CD4-positive, alpha-beta T cell (primary cell): ENCODE measurements at places on chromosomes 1 and 21. TPM values are rescaled to one million over a fixed set of nuclear protein-coding genes. Genes with fewer than 3 reads are reported as not detected.

GRCh38 chr1:24699628-24700027 lies 45.6 kb upstream of the CLIC4 start:
- no peak for DNase-seq
- H3K27me3 ChIP-seq = no peaks in the 10 kb centered on the region
- no peak overlapping the region for H3K4me3 ChIP-seq
- H3K36me3 ChIP-seq = no peaks in the 10 kb centered on the region
- H3K4me1 ChIP-seq = peaks cover 13% of the 10 kb centered on the region

DNA sequence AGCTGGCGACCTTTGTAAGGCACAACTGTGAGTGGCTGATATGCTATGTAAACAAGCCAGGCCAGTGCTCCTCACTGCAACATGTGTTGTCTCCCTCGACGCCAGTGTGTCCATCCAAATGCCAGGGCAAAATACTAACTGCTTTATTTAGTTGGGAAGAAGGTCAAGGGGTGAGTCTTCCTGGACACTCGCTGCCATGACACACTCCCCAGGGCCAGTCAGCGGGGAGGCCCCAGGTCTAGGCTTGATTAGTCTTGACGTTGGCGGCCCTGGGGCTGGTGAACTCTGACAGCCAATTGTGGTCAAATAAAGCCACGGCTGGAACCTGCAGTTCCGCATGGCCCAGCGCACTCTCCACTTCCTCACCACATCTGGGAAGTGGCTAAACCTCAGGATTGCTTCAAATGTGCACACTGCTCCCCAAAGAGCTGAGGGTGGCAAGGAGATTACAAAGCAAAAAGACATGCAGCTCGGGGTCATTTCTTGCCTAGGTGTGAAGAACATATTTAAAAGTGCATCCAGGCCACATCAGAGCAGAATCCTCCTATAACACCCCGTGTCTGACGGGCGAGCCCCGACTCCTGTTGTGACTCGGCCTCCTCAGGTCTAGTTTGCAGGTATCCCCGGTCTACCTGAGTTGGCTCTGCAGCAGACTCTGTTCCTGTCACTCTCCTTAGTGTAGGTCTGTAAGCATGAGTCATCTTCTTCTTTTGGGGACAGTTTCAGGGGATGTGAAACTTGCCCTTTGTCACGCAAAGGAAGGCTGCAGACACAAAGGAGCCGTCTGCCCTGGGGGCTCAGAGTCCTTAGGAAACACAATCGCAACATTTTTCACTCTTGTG lies 183.5 kb downstream of the RUNX1 start:
- H3K4me3 ChIP-seq = no peak overlapping the region
- no peaks in the 10 kb centered on the region for H3K27me3 ChIP-seq
- peaks cover 20% of the 10 kb centered on the region for H3K4me1 ChIP-seq
- peaks cover 80% of the 10 kb centered on the region for H3K36me3 ChIP-seq
- no peak for DNase-seq
- H3K27ac ChIP-seq = no peak overlapping the region

GRCh38 chr1:11828511-11828910 lies 19.1 kb downstream of the NPPA start:
- H3K27me3 ChIP-seq = no peaks in the 10 kb centered on the region
- H3K27ac ChIP-seq = no peak overlapping the region
- H3K36me3 ChIP-seq = peaks cover 50% of the 10 kb centered on the region
- H3K4me1 ChIP-seq = no peaks in the 10 kb centered on the region
- H3K4me3 ChIP-seq = no peak overlapping the region
- DNase-seq = no peak

DNA sequence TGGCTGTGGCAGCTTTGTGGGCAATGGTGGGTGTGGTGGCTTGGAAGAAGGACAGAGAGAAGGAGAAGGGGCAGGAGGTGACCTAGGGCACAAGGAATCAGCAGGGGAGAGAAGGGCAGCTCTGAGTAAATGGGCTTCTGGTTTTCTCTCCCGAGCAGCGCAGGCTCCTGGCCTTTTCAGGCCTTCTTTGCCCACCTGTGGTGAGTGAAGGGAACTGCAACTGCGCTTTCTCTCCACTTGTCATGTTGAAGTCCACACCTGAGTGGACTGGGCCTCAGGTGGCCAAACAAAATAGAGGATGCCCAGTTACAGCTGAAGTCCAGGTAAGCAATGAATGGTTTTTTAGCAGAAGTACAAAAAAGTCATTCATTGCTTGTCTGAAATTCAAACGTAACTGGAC lies 29.4 kb upstream of the KCNA10 start:
- no peaks in the 10 kb centered on the region for H3K36me3 ChIP-seq
- no peak overlapping the region for H3K27ac ChIP-seq
- no peak for DNase-seq
- H3K27me3 ChIP-seq = peaks cover 24% of the 10 kb centered on the region
- H3K4me1 ChIP-seq = no peaks in the 10 kb centered on the region

- no peak overlapping the region for H3K4me3 ChIP-seq
- no peaks in the 10 kb centered on the region for H3K4me1 ChIP-seq
- no peak for DNase-seq
- H3K27ac ChIP-seq = no peak overlapping the region
- peaks cover 87% of the 10 kb centered on the region for H3K36me3 ChIP-seq
- no peaks in the 10 kb centered on the region for H3K27me3 ChIP-seq
Measured at GRCh38 chr1:100510451-100510850, 27.5 kb upstream of the GPR88 start.

Gene KPRP
- total RNA-seq = not detected

DNA sequence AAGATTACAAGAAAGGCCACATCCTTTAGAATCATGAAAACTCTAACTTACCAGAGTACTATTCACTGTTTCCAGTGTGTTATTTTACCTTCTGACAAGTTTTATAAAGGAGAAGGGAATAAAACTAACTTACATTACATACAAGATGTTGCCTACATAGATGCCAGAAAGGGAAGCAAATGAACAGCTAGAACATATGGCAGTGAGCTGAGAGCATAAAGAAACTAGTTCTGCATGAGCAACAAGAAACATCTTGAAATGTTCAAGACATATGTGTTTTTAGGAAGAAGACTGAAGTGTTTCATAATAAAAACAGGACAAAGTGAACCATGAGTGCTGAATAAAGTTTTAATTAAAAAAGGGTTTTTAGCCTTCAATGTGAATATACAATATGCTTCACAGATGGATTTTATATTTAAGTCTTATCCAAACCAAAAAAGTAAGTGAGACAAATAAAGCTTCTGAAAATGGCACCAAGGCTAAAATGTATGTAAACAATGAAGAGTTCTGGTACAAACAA lies 39.4 kb downstream of the SLC5A9 start:
- no peak for DNase-seq
- no peaks in the 10 kb centered on the region for H3K36me3 ChIP-seq
- no peak overlapping the region for H3K27ac ChIP-seq
- H3K4me3 ChIP-seq = no peak overlapping the region

DNA sequence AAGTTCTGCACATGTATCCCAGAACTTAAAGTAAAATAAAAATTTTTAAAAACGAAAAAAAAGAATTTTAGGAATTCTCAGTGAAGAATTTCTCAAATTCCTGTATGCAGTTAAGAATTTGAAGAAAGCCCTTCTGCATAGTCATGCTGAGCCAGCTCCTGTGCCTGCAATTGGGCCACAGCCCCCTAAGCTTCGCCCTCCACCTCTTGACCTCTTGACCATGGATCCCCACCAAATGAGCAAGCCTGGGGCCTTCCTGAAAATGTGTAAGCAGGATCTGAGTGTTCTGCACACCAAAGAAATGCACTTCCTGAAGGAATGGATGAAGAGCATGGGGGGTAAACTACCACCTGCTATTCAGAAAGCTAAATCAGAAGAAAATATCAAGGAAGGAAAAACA lies 52.0 kb downstream of the NBPF6 start:
- no peak for DNase-seq
- no peaks in the 10 kb centered on the region for H3K36me3 ChIP-seq
- peaks cover 6% of the 10 kb centered on the region for H3K27me3 ChIP-seq
- peaks cover 14% of the 10 kb centered on the region for H3K4me1 ChIP-seq
- no peak overlapping the region for H3K4me3 ChIP-seq

Gene RIPPLY3
- total RNA-seq = not detected

DNA sequence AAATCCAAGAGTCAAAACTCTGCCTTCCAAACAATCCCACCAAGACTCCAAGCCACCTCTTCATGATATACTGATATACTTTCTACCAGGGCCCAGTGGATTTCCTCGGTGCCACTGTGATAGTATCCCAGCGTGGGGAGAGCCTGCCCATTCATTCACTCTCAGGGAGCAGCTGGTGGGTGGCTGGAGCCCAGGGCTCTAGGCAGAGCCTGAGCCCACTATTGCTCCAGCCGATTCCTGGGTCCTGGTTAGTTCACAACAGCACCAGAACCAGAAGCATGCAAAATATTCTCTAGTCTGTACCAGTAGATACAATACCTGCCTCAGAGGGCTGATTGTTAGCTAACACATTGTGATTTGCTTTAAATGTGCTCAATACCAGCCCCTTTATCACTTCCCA lies 831 bp downstream of the CSRP1 start:
- H3K4me3 ChIP-seq = peak overlapping the region; percentile 82
- no peak overlapping the region for H3K27ac ChIP-seq
- DNase-seq = no peak
- peaks cover 40% of the 10 kb centered on the region for H3K4me1 ChIP-seq

Gene DIRAS3
- not detected for total RNA-seq

Gene FCRLB
- not detected for total RNA-seq

- H3K27me3 ChIP-seq = no peaks in the 10 kb centered on the region
- no peaks in the 10 kb centered on the region for H3K4me1 ChIP-seq
- H3K27ac ChIP-seq = no peak overlapping the region
- DNase-seq = no peak
- H3K36me3 ChIP-seq = no peaks in the 10 kb centered on the region
Measured at GRCh38 chr1:166738873-166739272, 100.4 kb upstream of the POGK start.

Gene CEP350
- total RNA-seq = 45.5 TPM

Gene SORT1
- 0.22 TPM for total RNA-seq

- peak overlapping the region; percentile 85 for H3K4me3 ChIP-seq
- no peaks in the 10 kb centered on the region for H3K27me3 ChIP-seq
- H3K27ac ChIP-seq = peak overlapping the region; percentile 56
- no peak for DNase-seq
Measured at GRCh38 chr1:21289127-21289526, 1.1 kb downstream of the ECE1 start.

- no peaks in the 10 kb centered on the region for H3K27me3 ChIP-seq
- H3K4me3 ChIP-seq = no peak overlapping the region
- no peaks in the 10 kb centered on the region for H3K36me3 ChIP-seq
- no peak overlapping the region for H3K27ac ChIP-seq
- H3K4me1 ChIP-seq = no peaks in the 10 kb centered on the region
- no peak for DNase-seq
Measured at GRCh38 chr1:61568460-61569302, 156.3 kb downstream of the TM2D1 start.

GRCh38 chr1:112396653-112397471 lies 848 bp downstream of the CTTNBP2NL start:
- no peaks in the 10 kb centered on the region for H3K36me3 ChIP-seq
- peak overlapping the region; percentile 99 for H3K4me3 ChIP-seq
- peaks cover 6% of the 10 kb centered on the region for H3K27me3 ChIP-seq
- peaks cover 17% of the 10 kb centered on the region for H3K4me1 ChIP-seq
- no peak for DNase-seq

GRCh38 chr21:30620080-30620479 lies 347 bp upstream of the KRTAP20-4 start:
- no peak for DNase-seq
- no peaks in the 10 kb centered on the region for H3K36me3 ChIP-seq
- H3K27ac ChIP-seq = no peak overlapping the region
- H3K4me1 ChIP-seq = no peaks in the 10 kb centered on the region
- no peaks in the 10 kb centered on the region for H3K27me3 ChIP-seq

DNA sequence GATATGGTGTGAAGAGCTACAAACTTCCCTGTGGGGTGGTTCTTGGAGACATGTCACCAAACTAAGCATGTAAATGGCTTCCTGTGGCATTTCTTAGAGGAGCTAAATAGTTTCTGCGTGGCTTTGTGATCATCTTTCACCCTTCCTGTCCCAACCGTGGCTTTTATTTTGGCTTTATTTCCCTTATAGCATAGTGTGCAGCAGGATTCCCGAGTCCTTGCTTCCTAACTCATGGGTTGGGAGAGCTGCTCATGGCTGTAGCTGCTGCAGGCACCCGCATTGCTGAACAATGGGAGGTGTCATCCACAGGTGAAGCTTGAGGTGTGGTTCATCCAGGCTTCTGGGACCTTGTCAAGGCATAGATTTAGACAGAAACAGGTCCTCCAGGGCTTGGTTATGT lies 192.0 kb downstream of the SDCCAG8 start:
- no peaks in the 10 kb centered on the region for H3K4me1 ChIP-seq
- H3K4me3 ChIP-seq = no peak overlapping the region
- H3K36me3 ChIP-seq = no peaks in the 10 kb centered on the region
- no peak for DNase-seq
- no peak overlapping the region for H3K27ac ChIP-seq

GRCh38 chr1:93566227-93566626 lies 115.4 kb downstream of the BCAR3 start:
- DNase-seq = no peak
- H3K4me1 ChIP-seq = no peaks in the 10 kb centered on the region
- H3K36me3 ChIP-seq = no peaks in the 10 kb centered on the region
- no peak overlapping the region for H3K4me3 ChIP-seq
- no peaks in the 10 kb centered on the region for H3K27me3 ChIP-seq

DNA sequence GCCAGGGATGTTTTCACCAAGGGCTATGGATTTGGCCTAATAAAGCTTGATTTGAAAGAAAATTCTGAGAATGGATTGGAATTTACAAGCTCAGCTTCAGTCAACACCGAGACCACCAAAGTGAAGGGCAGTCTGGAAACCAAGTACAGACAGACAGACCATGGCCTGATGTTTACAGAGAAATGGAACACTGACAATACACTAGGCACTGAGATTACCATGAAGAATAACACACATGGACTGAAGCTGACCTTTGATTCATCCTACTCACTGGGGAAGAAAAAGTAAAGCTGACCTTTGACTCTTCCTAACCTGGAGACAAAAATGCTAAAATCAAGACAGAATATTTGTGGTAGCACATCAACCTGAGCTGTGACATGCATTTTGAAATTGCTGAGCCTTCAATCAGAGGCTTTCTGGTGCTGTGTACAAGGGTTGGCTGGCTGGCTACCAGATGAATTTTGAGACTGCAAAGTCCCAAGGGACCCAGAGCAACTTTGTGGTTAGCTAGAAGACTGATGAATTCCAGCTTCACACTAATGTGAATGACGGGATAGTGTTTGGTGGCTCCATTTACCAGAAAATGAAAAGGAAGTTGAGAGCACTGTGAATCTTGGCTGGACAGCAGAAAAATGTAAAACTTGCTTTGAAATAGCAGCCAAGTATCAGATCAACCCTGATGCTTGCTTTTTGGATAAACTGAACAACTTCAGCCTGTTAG lies 190.4 kb upstream of the KCTD3 start:
- no peaks in the 10 kb centered on the region for H3K27me3 ChIP-seq
- no peak overlapping the region for H3K4me3 ChIP-seq
- no peaks in the 10 kb centered on the region for H3K36me3 ChIP-seq
- DNase-seq = no peak

Gene TNFRSF1B
- total RNA-seq = 62.6 TPM

DNA sequence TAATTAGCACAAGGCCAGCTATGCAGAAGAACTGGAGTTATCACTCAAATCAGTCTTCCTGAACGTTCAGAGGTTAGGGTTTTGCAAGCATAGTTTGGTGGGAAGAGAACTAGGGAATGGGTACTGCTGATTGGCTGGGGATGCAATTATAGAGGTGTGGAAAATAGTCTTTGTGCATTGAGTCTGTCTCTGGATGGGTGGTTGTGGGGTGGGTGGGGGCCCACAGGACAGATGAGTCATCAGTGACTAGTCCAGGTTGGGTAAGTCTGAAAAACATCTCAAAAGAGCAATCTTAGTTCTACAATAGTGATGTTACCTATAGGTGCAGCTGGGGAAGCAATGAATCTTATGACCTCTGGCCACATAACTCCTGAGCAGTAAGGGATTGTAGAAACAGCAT lies 89.7 kb upstream of the HMCN1 start:
- H3K4me1 ChIP-seq = peaks cover 5% of the 10 kb centered on the region
- H3K27me3 ChIP-seq = no peaks in the 10 kb centered on the region
- H3K4me3 ChIP-seq = no peak overlapping the region
- no peaks in the 10 kb centered on the region for H3K36me3 ChIP-seq
- no peak for DNase-seq
